ENCODE measurements at places on chromosomes 1 and 21. TPM values are rescaled to one million over a fixed set of nuclear protein-coding genes. Genes with fewer than 3 reads are reported as not detected.

The DENND2C gene
- 25.5 TPM for total RNA-seq

DNA sequence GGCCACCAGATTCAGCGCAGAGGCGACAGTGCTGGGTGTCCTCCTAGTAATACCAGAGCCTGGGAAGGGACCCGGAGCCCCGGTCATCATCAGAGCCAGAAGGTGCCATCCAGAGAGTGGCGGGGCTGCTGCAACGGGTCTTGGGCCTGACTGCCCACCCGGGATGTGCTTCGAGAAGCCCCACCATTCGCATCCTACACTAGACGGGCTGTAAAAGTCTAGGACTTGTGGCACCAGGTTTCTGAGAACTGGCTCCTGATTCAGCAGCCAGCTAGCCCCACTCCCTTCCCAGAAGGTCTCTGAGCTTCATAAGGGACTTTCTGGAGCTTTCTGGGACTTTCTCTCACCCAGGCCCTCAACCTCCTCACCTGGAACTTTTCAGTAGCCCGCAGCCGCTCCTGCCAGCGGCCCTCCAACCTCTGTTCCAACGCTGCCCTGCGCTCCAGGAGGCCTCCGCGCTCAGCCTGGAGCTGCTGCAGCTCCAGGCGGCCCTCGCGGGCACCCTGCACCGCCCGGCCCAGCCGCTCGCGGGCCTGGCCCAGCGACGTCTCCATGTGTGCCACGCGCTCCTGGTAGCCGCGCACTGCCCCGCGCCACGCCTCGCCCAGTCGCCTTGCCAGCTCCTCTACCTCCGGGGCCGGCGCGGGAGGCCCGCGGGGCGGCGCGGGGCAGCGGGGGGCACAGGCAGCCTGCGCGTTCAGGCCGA, 940 bp downstream of the NES start:
- DNase-seq: no peak

- no peak for DNase-seq
Measured at GRCh38 chr1:184843732-184844495, 89.3 kb upstream of the EDEM3 start.

- no peak for DNase-seq
Measured at GRCh38 chr1:38261574-38261973, 215.0 kb upstream of the POU3F1 start.

- no peak for DNase-seq
Measured at GRCh38 chr1:27885114-27885528, 12.8 kb downstream of the THEMIS2 start.
